ENCODE measurements at places on chromosomes 7 and 10.

GRCh38 chr7:38744746-38745145 lies 113.6 kb upstream of the AMPH start:
- no peak for DNase-seq

DNA sequence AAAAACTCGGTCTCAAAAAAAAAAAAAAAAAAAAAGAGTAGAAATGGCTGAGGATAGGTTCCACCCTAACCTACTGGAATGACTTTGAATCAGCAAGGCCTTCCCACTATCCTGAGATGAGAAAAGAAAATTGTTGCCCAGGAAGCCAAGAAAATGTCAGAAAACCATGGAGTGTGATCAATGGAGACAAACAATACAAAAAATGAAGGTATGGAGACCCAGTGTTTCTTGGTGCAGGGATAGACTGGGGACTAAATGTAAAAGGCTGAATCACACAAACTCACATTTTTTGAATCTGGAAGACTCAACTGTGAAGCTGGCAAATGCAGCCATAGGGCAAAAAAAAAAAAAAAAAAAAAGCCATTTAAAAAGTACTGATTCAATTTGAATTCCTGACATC lies 364.3 kb upstream of the ANKRD30A start:
- no peak for DNase-seq

DNA sequence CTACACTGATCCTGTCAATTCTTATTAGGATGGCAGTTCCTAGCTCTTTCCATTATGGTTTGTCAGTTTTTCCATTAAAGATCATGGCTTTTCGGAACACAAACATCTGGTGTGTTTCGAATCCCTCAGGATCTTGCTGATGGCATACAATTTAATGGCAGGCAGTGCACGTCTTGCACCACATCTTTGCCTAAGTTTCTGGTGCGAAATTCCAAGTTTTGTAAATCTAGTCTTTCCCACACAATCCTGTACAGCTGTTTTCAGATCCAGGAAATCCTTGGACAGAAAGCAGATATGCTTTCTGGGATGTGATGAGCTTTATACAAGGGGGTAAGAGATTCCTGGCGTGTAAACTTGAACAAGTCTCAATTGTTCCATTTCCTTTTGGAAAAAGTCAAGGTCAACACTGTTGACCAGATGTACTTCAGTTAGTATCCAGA lies 224.3 kb upstream of the PHYHIPL start:
- no peak for DNase-seq

GRCh38 chr7:16564909-16565426 lies 38.3 kb downstream of the LRRC72 start:
- no peak for DNase-seq

DNA sequence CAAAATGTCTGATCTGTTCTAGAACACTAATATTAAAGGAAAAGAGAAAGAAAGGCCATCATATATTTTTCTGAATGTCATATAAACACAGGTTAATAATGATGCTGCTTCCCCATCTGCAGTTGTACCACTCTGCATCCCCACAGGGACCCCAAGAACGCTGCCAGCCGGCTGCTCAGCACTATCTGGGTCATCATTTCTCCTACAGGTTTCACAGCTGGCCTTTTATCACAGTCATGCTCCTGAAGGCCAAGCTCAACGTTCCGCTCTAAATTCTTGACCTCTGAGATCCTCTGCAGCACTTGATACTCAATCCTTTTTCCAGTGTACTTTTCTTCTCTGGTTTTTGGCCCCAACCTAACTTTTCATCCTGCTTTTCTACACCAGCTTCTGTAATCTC lies 4.8 kb downstream of the IDI1 start:
- no peak for DNase-seq
